ENCODE measurements at places on chromosomes 4 and X.

DNA sequence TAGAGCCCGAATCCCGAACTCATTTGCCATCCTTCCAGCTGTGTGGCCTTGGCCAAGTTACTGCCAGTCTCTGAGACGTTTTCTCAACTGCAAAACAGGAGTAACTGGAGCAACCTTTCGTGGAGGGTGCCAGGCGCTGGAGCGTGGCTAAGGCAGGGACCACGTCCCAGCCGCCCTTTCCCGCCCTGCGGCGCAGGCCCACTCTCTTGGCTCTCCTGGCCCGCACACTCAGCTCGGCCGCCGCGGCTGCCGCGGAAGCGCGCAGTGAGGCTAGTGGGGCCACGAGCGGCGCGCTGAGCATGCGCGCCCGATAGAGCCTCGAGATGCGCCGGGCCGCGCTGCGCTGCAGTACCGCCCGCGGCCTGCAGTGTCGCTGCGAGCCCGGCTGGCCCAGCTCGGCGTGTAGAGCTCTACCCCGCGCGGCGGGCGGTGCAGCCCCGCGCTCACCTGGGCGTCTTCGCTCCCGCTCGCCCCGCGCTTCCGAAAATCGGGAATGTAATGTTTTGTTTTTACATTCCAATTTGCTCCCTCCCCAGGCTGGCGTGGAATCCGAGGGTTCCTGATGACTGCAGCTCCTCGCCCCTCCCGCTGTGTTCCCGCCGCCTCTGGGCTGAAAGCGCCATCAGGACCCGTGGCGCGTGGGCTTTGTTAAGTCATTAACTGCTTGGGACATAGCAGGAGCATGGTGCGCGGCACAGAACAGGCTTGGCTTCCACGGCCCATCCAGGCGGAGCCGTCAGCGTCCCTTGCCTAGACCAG, 4.0 kb upstream of the ZNF518B start:
- peak; percentile 65 for DNase-seq

GRCh38 chr4:10347281-10347795, 109.9 kb downstream of the ZNF518B start:
- DNase-seq, result no peak

DNA sequence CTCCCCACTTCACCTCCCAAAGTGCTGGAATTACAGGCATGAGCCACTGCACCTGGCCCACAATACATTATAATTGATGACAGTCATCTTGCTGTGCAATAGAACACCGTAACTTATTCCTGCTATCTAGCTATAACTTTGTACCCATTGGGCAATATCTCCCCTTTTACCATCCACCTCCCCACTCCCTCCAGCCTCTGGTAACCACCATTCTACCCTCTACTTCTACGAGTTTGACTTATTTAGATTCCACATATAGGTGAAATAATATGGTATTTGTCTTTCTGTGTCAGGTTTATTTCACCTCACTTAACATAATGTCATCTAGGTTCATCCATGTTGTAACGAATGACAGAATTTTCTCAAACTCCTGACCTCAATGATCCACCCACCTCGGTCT, 8.2 kb upstream of the TEX11 start:
- no peak for DNase-seq

GRCh38 chrX:55169782-55170181, 50.4 kb upstream of the PAGE5 start:
- no peak for DNase-seq

DNA sequence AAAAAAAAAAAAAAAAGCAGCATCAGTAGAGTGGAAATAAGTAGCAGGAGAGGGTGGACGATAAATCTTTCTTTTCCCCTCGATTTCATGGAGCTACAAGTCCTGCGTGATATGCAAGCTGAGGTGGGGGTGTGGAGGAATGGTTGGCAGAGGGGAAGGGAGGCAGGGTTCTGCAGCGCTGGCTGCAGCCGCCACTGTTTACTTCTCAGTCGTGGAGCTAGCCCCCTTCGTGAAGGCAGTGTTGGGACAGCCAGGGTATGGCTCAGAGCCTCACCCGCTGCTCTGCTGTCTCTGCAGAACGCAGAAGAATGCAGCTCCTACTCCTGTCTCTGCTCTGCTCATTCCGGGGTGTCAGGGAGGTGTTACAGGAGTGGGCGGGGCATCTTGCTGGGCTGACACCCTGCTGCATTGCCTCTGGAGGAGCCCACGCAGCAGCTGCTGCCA, 140.6 kb downstream of the GPM6A start:
- DNase-seq, result no peak

DNA sequence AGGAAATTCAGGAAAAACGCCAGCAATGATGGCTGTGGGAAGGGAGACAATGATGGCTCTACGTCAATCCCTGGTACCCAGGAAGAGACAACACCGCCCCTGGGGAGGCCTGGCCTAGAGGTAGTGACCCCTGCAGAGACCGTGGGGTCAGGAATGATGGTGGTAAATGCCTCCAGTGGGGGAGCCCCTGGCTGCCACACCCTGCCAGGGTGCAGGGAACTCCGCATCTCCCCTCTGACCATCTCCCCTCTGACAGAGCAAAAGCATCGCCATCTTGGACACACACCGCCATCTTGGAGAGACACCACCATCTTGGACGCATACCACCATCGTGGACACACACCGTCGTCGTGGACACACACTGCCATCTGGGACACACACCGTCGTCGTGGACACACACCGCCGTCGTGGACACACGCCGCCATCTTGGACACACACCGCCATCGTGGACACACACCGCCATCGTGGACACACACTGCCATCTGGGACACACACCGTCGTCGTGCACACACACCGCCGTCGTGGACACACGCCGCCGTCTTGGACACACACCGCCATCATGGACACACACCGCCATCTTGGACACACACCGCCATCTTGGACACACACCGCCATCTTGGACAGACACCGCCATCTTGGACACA, 9.9 kb downstream of the ASMTL start:
- no peak for DNase-seq

DNA sequence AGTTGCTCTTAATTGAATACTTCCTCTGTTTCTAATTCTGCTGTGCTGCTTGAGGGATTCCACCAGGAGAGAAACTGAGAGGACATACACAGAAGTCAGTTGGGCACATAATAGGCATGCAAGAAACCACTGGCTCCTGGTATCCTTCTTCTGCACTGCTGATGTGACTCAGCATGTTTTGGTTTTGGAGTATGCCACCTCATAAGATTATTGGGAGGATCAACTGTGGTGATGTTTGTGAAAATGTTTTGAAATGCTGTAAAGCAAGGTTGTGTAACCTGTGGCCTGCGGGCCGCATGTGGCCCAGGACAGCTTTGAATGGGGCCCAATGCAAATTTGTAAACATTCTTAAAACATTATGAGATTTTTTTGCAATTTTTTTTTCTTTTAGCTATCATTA, 119.6 kb downstream of the GATB start:
- no peak for DNase-seq

DNA sequence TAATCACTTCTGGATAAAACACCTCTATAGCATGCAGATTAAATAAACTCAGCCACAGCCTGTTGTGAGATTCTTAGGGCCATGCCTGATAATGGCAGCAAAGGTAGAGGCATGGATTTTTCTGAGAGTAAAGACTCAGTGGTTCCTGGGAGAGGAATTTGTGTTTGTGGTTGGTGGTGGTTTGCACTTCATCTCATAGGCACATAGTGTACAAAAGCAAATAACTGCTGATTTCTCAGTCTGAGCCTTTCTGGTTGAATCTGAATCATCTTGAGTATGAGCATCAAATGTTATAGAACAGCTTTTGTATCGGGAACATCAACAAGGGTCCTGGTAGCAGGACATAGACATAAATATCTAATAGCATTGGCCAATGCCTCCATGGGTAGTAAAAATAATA, 274.3 kb downstream of the FRMPD4 start:
- no peak for DNase-seq

GRCh38 chrX:49220100-49220499, 13.0 kb downstream of the CACNA1F start:
- no peak for DNase-seq

DNA sequence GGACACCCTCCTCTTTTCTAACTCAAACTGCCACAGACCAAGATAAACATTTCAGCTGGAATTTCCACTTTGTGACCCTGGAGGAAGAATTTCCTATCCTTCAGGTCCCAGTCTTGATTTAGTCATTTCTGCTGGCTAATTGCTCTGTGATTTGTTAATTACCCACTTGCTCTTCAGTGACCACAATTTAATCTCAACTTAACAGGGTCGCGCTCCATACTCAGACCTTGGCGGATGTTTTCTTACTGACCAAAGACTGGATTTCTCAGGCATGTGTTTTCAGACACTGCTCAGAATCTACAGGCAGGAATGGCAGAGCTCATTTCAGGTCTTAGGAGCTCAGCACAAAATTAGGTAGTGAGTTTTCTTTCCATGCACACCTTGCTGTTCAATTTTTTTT, 188.9 kb downstream of the ASMT start:
- DNase-seq, result no peak

DNA sequence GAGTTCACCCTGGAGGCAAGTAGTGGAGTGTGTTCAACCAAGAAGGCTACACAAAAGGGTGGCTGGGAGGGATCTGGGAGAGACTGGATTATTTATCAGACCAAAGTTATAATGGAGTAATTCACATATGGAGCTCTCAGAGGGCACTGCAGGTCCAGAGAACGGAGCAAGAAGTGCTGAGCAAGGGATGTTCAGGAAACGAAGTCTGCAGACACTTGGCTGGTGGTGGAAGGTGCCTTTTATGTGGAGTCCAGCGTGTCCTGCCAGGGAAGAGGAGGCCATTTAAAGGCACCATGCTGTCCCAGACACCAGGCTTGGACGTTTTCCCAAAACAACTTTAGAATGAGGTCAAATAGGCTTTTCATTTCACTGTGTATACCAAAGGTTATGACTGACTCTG, 130.1 kb downstream of the CEP135 start:
- DNase-seq, result no peak

DNA sequence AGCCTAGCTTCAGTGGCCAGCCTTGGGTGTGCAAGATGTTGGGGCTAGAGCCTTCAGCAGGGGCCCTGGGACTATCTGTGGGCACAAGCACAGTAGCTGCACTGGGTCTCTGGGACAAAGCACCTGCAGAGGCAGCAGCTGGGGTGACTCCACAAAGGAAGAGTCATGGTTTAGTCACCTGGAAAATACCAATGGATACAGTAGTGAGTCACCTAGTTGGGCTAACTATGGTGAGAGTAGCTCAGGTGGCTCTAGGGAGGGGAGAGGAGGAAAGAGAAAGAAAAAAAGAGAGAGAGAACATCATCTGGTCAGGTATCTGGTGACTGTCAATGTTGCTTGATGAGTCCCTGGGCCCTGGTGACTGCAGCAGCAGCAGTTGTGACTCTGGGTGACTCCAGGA, 72.9 kb upstream of the SPIN4 start:
- no peak for DNase-seq
